ENCODE measurements at places on chromosomes 1 and 21.

- DNase-seq, result no peak
Observed at GRCh38 chr21:38505654-38506523, 7.6 kb upstream of the ERG start.

DNA sequence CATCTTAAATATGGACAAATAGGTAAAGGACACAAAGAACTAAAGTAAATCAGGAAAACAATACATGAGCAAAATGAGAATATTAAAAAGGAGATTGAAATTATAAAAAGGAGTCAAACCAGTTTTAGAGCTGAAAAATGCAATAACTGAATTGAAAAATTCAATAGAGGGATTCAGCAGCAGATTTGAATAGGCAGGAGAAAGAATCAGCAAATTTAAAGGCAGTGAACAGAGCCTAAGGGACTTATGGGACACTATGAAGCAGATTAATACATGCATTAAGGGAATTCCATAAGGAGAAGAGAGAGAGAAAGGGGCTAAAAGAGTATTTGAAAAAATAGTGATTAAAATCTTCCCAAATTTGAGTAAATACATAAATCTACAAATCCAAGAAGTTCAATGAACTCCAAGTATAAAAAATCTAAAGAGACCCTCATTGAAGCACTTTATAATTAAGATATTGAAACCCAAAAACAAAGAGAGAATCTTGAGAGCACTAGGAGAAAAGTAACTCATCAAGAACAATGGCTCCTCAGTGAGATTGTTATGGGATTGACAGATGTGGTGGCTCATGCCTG is 2.9 kb downstream of the CFAP107 start:
- no peak for DNase-seq

DNA sequence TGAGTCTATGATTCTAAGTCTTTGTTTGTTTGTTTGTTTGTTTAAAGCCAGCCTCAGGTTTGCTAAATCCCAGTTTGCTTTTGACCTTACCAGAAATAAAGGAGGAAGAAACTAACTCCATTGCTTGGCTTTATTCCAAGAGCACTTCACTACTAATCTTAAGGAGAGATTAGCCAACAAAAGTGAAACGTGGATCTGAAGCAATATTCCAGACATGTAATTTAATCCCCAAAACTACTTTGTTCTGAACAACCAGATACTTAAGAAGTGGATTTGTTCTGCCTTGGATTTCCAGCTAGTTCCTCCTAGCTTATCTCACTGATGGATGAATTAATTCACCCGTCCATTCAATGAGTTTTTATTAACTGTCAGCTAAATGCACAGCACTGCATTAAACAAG is 15.9 kb upstream of the CEP350 start:
- no peak for DNase-seq

GRCh38 chr1:99297923-99298322 is 33.6 kb downstream of the PLPPR4 start:
- DNase-seq, result no peak

DNA sequence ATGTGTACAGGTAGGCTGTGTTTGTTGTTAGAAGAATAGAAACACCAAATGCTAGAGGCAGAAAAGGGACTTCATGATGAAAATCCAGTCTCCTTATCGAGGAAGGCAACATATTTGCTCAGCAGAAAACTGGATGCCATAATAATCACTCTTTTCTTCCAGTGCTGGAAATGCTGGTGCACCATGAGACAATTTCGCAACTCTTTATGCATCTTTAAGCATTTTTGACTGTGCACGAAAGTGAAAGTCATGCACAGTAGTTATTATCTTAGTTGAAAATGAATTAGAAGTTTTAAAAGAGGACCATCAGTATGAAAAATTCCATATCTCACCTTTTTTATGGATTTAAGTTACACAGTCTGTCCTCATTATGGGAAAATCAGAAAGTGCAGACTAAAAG is 29.1 kb downstream of the SMYD2 start:
- DNase-seq, result no peak

DNA sequence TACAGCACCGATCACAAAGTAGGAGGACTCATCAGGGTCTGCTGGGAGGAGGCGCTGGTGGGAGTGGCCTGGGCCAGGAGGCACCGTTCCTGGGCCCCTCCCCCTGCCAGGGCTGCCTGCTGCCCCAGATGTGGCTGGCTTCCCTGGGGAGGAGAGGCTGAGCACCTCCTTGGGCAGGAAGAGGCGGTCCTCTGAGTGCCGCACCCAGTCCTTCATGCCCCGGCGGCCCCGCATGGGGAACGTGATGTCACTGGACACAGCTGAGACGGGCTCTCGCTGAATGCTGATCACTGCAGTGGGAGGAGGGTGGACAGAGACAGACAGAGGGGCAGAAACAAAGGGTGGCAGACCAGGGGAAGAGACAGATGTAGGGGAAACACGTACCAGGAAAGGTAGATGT is 24.8 kb downstream of the ADGRB2 start:
- DNase-seq, result no peak

GRCh38 chr1:224864006-224864405 is 65.5 kb upstream of the DNAH14 start:
- no peak for DNase-seq

DNA sequence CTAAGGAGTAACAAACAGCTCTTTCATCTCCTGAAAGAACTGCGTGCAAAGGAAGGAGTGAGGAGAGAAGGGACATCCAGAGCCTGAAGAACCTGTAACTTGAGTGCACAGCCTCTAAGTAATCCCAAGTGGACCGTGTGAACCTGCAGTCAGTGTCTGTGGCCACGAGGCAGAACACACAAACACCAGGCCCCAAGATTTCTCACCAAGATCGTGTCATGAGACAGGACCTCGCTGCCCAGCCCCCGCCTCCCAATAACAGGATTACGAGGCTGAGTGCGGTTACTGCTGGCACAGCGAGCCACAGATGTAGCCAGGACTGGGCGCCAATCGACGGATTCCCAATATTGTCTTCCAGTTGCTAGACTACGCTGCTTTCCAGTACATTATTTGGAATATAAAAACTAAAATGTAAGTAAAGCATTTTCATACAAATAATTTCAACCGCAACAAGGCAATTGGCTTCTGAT is 101.3 kb upstream of the SLC25A33 start:
- DNase-seq, result no peak
